SJSA1 (cell line): ENCODE measurements at places on chromosomes 3 and 15. TPM values are rescaled to one million over a fixed set of nuclear protein-coding genes. Genes with fewer than 3 reads are reported as not detected.

Gene MUC20
- not detected in 2 replicates for total RNA-seq

Gene CCDC191
- total RNA-seq = 0.39 and 7.4 TPM in 2 replicates

Gene GRAMD2A
- total RNA-seq = 0.16 TPM in 1 of 2 replicates, not detected in the other

DNA sequence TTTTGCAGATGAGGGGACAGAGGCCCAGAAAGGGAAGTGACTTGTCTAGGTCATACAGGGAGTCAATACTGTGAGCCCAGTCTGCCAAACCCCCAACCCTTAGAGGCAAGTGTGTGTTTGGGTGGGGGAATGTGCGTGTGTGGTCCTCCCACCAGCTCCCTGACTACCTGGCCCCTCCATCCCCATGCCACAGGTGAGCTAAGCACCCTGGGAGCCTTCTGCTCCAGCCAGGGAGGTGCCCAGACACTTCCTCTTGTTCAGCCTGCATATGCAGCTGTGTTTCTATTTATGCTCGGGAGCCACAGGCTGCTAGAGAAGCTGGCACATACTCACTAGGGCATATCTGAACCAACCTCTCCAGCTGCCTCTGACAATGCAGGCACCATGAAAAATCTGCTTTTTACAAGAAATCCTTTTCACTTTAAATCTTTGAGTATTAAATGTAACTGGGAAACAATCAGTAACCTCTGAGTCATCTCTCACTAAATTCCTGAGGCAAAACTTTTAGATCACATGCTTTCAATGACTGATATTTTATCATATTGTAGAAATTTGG, 20.7 kb downstream of the TBC1D2B start:
- no peak for DNase-seq

DNA sequence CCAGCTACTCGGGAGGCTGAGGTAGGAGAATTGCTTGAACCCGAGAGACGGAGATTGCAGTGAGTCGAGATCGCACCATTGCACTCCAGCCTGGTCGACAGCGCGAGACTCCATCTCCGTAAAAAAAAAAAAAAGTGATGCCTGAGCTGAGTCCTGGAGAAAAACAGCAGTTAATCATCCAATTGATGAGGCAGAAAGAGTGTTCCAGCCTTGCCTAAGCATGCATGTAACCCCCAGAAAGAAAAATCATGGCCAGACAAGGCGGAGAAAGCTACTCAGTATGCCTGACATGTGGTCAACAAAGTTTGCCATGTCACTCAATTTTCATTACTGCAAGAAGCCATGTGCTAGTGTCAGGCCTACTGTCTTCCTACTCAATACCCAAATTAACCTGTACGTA, 593.1 kb upstream of the MDFIC2 start:
- DNase-seq = no peak

GRCh38 chr15:90101969-90102890, at the start of gene IDH2:
IDH2 (minus strand) TSS chr15:90102468; CDS start chr15:90102390, 78 bp downstream.
- DNase-seq = peak; percentile 83

GRCh38 chr3:27993051-27993450, 248.4 kb upstream of the CMC1 start:
- DNase-seq = no peak

GRCh38 chr3:71547249-71548198, 36.0 kb downstream of the FOXP1 start:
- no peak for DNase-seq
